KBM-7 (cell line): ENCODE measurements at places on chromosomes 3 and 15.

GRCh38 chr3:126461450-126462070, 14.1 kb downstream of the ZXDC start:
- DNase-seq, result no peak

- peak; percentile 74 for DNase-seq
These were observed 94.7 kb upstream of the TGFBR2 start for GRCh38 chr3:30511524-30512251.

DNA sequence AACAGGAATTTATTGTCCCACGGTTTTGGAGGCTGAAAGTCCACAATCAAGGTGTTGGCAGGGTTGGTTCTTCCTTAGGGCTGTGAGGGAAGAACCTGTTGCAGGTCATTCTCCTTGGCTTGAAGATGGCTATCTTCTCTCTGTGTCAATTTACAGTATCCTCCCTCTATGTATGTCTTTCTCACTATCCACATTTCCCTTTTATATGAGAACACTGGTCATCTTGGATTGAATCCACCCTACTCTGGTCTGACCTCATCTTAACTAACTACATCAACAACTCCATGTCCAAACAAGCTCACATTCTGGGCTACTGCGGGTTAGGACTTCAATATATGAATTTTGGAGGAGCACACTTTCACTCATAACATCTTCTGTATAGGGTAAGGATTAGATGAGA, 61.9 kb downstream of the CLDN1 start:
- no peak for DNase-seq

DNA sequence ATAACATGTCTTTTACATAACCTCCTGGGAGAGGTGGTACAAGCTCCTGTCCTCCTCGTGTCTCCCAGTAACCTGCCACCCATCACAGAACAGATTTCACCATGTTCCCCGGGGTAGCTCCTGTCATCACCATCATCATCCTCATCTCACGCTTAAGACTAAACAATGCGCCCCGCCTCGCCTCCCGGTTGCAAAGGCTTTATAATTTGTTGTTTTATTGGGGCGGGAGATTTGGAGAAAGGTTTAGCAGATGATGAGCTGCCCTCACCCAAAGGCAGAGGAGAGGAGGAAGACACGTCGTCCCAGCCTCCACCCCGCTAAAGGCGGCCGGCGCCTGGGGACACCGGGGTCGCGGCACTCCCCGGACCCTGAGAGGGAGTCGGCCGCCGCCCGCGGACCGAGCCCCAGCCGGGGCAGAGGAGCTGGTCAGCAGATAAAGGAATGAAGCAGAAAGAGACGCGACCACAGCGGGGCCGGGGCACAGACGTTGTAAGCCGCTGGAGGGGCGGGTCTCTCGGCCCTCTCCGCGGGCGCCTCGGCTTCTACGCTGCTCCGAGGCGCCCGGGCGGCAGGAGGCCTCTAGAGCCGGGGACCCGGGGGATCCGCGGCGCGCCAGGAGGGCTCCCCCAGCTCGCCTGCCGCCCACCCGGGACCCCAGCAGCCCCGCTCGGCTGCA, 589 bp downstream of the HERC1 start:
- DNase-seq, result peak; percentile 56

DNA sequence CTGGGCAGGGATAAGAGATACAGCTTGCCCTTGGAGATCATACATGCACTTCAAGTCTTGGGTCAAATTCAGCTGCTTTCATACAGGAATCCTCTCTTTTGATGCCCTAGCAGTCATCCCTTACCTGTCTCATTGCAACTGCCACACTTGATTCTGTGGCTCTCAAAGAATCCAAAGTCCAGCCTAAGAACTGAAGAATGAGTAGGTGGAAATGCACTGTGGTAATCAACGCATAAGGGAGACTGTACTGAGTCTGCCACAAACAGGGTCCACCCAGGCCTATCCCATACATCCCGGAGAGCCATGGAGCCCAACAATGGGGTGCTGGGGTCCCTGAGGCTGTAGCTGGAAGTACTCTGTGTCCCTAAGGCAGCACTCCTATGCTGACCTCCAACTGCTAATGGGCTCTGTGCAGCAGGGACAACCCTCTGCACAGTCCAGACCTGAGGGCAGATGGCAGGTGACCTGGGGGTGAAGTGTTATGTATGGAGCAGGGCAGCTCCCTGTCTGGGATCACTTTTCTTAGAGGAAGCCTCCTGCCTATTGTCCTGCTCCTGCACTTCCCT, 1.7 kb upstream of the VPS18 start:
- DNase-seq, result no peak

- peak; percentile 94 for DNase-seq
These were observed 607 bp upstream of the IMP3 start for GRCh38 chr15:75640483-75641178.

- DNase-seq, result no peak
These were observed 36.3 kb upstream of the PPM1L start for GRCh38 chr3:160719710-160720109.

GRCh38 chr3:50660386-50660785, 14.3 kb upstream of the DOCK3 start:
- no peak for DNase-seq

GRCh38 chr15:84826369-84826823, 9.2 kb downstream of the ALPK3 start:
- peak; percentile 62 for DNase-seq

DNA sequence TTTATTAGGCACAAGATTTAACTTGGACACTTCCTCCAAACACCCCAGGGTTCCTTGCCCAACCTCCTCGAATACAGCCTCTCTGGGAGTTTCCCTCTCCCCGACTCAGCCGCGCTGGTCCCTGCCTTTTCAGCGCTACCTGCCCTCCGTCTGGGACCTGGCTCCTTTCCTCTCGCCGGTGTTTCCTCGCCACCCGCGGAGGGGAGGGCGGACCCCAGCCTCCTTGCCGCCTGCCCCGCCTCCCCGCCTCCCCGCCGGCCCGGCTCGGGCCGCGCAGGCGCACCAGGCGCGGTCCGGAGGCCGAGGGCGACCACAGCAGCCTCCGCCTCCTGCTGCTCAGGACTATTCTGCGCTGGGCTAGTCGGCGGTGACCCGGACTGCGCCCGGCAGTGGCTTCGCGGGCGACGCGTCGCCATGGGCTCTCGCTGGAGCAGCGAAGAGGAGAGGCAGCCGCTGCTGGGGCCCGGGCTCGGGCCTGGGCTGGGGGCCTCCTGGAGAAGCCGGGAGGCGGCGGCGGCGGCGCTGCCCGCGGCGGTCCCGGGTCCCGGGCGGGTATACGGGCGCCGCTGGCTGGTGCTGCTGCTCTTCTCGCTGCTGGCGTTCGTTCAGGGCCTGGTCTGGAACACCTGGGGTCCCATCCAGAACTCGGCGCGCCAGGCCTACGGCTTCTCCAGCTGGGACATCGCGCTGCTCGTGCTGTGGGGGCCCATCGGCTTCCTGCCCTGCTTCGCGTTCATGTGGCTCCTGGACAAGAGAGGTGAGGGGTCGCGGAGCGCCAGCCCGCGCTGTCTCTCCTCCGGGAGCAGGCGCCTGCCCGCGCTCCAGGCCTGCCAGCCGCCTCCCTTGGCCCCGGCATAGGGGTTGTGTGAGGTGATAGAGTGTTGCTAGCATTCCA, at the start of gene SLC49A4:
SLC49A4 (plus strand) TSS at position 291 of the 895 bp plus-strand sequence; CDS start at position 415, 124 bp downstream.
- DNase-seq, result peak; percentile 80

GRCh38 chr15:79172032-79172481, 81.5 kb upstream of the RASGRF1 start:
- DNase-seq, result no peak

DNA sequence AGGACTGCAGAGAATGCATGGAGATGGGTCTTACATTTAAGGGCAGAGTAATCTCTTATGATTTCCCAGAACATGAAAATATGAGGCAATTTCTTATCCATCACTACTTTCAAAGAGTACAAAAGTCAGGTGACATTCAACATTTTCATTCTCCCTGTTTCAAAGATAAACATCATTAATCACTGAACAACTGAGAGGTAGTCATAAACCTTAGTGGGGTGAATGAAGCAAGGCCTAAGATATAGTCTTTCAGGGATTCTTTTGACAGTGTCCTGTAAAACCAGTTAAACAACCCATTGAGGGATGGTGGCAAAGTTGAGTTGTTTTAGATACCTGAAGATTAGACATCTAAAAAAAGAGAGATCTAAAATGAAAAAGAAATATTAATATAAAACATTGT, 271.6 kb upstream of the CBLB start:
- DNase-seq, result no peak

- no peak for DNase-seq
These were observed 338.2 kb upstream of the ATP10A start for GRCh38 chr15:26201177-26201858.

GRCh38 chr3:191358929-191359328, 28.6 kb upstream of the UTS2B start:
- DNase-seq, result no peak

GRCh38 chr3:133197619-133198018, 159.4 kb downstream of the TMEM108 start:
- DNase-seq, result no peak

GRCh38 chr15:101489599-101490407, at the start of gene PCSK6:
Gene PCSK6, minus strand, starts transcription at chr15:101489707. Its CDS starts 37 bp downstream, at chr15:101489670.
- no peak for DNase-seq

DNA sequence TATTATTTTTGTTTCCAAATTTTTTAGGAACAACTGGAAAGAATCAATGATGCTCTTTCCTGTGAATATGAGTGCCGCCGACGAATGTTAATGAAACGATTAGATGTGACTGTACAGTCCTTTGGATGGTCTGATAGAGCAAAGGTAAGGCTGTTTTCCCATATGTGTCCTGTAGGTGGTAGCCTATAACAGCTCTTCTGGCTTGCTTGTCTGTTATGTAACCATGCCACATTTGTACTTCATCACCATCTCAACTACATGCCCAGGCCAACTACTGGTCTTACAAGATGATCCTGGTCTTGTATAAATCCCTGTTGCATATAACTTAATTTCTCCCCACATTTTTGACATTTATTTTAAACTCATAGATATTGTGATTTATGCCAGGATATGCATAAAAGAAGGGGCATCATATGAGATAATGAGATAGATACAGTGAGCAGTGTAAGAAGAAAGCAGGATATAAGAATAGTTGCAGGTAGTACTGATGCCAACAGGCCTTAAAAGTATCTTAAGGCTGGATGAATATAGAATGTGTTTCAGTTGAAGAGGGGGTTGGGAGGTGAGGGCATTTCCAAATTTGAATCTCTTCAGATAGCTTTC, 20.3 kb downstream of the FAM98B start:
- DNase-seq, result peak; percentile 72

GRCh38 chr3:35194666-35195065, 444.7 kb upstream of the ARPP21 start:
- no peak for DNase-seq

DNA sequence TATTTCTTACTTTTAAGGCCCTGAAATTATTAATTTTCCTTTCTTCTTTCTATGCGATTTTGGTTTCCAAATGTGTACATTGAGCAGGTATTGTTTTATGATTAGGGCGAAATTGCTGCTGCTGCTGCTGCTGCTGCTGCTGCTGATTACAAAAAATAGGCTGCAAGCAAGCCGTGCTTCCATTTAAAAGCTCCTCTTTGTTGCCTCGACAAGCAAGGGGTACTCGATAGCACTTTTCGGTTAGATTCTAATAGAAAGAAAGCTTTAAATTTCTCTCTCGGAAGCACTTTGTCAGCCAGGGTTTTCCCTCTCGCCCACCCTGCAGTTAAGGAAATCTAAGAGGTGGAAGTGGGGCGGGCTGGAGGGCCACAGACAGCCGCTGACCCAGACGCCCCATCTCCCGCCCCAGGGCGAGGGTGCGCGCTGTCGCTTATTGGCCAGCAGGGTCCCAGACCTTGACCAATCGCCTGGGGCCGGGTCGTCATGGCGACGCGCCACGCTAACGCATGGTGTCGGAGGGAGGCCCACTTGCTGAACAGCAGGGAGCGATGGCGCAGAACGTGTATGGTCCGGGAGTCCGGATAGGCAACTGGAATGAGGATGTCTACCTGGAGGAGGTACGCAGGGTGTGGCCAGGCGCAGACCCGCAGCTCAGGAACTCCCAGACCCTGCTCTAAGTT, at the start of gene CFAP161:
CFAP161 (plus strand) TSS at position 489 of the 680 bp plus-strand sequence; CDS start at position 549, 60 bp downstream.
- DNase-seq, result no peak

- peak; percentile 84 for DNase-seq
These were observed 1.1 kb upstream of the EIF2B5 start for GRCh38 chr3:184133840-184134745.

GRCh38 chr3:195755391-195755790, 34.6 kb downstream of the MUC20 start:
- no peak for DNase-seq

GRCh38 chr3:62238003-62238402, 135.3 kb downstream of the FEZF2 start:
- DNase-seq, result no peak
